ENCODE measurements at places on chromosomes 16 and 17.
A peak's percentile ranks its signal among the peaks of the same experiment; 100 is the strongest.

DNA sequence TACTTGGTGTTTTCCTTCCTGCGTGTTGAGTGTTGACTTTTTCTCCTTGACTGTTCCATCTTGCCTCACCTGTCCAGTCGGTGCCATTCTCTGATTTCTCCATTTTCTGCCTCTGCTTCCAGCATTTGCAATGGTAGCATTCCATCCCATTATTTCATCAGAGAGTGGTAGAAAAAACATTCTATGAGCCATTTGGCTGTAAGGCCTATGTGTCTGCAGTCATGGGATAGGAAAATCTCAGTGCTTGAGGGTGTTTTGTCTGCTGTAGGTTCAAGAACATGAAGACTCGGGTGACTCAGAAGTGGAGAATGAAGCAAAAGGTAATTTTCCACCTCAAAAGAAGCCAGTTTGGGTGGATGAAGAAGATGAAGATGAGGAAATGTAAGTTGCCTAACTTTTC, 2.7 kb downstream of the UTP18 start:
- DNase-seq: no peak

DNA sequence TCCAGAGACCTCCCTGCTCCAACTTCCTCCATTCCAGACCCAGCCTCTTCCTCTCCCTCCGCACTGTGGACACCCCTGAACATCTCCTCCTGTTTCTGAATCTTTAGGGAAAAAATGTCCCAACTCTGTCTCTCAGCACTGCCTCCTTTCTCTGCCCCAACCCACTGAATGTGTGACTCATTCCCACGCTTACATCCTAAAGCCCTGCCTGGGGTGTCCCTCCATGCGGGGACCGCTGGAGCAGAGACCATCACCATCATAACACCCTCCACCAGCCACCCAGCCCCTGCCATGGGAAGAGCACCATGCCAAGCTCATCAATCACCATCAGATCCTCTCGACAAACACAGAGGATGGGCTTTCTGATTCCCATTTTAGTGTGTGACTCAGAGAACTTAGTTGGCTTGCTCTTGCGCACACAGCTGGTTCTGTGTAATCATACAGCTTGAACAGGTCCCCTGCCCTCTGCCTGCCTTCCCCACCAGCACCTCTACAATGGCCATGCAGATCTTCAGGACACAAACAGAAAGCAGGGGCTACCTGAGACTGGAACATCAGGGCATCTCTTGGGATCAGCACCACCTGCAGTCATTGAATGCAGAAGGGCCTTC, 10.7 kb downstream of the RPRML start:
- no peak for DNase-seq

DNA sequence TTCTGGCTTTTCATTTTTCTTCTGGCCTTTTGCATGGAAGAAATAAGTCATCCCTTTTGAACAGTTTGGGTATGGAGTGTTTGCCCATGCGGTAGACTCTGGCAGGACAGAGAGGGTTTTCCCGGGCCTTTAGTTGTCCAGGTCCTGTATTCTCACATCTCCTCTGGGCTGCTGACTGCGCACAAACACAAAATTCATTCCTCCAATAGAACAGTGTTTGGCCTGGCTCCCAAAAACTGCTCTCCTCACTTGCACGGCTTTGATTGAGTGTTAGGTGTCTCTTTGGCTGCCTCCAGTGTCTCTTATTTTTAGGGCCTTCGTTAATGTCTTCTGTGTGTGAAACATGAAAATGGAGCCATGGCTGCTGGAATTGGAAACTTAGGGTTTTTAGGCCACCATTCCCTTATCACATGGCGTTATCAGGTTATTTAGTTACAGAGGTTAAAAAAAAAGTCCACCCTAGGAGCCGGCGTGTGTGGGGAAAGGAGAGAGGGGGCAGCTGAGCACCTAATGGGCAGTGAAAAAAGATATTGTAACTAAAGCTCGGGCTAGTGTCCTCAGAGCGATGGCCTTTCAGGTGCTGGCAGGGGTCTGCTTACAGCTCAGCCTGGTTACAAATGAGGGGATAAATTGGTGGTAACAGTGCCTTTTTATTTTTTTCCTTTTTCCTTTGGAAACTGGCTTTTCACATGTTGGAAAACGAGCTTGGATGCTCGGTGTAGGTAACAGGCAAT, 47.3 kb downstream of the PRKCA start:
- DNase-seq: peak; percentile 30

GRCh38 chr16:81567987-81568748, 123.6 kb downstream of the CMIP start:
- no peak for DNase-seq

GRCh38 chr17:27985736-27986399, 56.6 kb upstream of the NLK start:
- DNase-seq: no peak

DNA sequence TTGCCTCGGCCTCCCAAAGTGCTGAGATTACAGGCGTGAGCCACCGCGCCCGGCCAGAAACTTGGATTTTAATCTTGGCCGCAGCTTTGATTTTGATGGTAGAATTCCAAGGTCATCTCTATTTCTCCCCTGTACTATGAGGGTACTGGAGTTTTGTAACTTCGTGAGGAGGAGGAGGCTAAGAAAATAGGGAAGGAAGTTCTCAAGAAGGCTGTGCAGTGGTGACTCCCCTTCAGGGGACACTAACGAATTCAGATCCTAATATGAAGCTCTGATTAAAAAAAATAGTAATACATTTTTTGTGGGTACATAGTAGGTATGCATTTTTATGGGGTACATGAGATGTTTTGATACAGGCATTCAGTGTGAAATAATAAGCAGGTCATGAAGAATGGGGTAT, 55.9 kb downstream of the LDHD start:
- DNase-seq: no peak

- DNase-seq: no peak
These were observed 7.9 kb downstream of the KRT37 start for GRCh38 chr17:41416479-41416878.

DNA sequence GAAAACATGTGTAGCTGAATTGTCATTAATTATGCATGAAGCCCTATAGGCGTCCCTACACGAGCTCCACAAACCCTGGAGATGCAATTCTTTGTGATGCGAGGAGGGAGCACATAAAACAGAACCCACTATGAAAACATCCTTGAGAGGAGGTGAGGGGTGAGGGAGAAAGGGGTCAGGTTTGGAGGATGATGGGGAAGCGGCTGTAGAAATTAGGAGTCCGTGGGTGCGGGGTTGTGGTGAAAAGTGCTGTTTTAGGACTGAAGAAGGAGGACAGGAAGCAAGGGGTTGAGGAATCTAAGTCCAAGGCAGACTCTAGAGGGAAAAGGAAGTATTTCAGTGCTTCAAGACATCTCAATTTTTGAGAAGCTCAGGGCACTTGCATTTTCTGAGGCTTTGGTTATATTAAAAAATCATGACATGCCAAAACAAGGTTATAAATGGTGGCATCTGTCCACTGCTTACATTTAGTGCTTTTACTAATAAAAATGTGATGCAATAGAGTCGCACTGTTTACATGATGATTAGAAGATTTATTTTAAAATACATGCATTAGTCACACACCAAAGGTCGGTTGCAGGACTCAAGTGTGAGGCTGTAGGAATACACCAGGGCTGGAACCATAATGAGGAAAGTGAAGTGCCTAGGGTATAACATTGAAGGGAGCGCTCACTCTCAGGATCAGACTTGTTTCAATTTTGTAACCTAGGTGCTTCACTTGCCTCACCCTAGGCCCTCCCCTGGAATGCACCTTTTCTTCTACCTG, 379.5 kb downstream of the HS3ST4 start:
- peak; percentile 47 for DNase-seq

GRCh38 chr17:60720763-60721531, 43.3 kb downstream of the BCAS3 start:
- peak; percentile 41 for DNase-seq

DNA sequence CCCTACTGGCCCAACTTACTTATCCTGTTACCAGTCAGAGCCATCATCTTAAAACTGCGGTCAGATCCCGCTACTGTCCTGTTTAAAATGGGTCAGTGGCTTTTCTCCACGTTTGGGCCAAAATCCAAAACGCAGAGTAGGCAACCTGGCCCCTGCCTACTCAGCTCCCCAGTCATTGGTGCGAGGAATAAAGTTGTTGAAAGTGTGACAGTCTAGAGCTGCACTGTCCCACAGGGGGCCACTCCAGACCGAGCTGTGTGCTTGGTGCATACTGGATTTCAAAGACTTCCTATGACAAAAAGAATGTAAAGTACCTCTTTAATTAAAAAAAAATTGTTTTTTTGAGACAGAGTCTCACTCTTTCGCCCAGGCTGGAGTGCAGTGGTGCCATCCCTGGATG, 21.2 kb upstream of the LYRM9 start:
- no peak for DNase-seq

- no peak for DNase-seq
These were observed 28.0 kb downstream of the LLGL2 start for GRCh38 chr17:75553295-75554110.

GRCh38 chr17:43756201-43756600, 2.4 kb downstream of the SOST start:
- DNase-seq: no peak

DNA sequence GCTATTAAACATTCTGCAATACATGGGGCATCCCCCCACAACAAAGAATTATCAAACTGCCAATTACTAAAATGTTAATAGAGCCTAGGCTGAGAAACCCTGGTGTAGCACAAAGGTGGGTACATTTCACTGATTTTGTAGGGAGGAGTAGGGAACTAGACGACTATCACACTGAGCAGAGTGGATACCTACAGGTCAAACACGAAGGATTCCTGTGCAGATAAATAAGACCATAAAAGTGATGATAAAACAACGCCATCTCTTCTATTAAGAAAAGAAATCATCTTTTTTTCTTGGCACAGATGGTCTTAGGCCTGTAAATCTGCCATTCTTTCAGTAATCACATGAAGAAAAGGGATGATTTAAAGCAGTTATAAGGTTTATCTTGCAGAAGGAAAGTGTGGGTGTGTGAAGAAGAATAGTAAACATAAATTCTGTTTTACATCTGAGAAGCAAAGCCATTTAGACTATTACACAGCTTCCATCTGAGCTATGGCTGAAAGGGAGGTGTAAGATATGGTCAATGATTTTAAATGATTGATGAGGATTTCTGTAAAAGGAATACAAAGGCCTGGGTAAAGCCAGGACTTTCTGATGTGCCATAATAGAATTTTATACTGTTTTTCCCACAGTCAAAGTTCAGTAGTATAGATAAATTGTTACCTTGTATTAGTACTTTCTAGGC, 429.4 kb upstream of the GOT2 start:
- no peak for DNase-seq

- no peak for DNase-seq
These were observed 570 bp downstream of the NR1D1 start for GRCh38 chr17:40099619-40100418.

DNA sequence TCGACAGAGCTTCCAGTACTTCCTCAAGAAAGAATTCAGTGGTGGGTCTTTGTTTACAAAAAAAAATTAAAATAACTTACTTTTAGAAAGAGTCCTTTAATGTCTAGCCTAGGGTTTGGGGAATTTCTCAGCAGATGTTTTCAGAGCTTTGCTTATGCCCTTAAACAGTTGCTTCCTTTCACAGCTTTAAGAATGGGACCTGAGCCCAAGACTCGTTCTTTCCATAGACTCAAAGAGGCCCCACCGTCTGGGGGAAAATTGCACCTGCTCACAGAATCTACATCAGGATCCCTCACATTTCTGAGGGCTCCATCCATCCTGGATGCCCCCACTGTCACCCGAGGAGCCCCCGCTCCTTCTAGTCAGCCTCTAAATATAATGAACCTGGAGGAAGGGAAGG, 60.0 kb downstream of the RGS9 start:
- no peak for DNase-seq

- DNase-seq: no peak
These were observed 71.7 kb upstream of the NACA2 start for GRCh38 chr17:61662741-61663140.
